ENCODE measurements at places on chromosomes 2 and 18.

GRCh38 chr2:231369580-231370428, 25.7 kb upstream of the B3GNT7 start:
- no peak for DNase-seq

DNA sequence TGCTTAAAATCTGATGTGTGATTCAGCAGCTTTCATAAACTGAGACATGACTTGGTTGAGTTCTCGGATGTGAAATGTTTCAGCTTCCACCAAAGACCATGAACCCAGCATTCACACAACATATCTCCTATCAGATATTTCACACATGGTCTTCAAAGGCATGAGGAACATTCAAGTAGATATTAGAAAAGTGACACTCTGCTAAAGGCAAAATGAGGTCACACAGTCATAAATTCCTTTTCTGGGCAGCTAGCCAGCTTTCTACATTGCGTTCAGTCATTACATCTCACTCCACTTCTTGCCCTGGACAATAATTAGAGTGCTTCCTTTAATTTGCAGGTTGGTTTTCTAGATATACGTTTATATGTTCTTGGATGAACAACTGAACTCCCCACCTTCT, 96.7 kb downstream of the GAREM1 start:
- DNase-seq: no peak

GRCh38 chr2:66390152-66390551, 44.8 kb upstream of the MEIS1 start:
- no peak for DNase-seq

GRCh38 chr2:32745191-32745590, 117.3 kb downstream of the TTC27 start:
- no peak for DNase-seq

- no peak for DNase-seq
Measured at GRCh38 chr18:36334798-36335197, 37.3 kb downstream of the FHOD3 start.

- no peak for DNase-seq
Measured at GRCh38 chr18:33666915-33667314, 88.9 kb downstream of the ASXL3 start.
